Stimulated activated memory B cell treated with anti-CD40 and anti-IgM and Interleukin-4, amounts not matched to agents 10 μg/mL and 1 μg/mL and 100 μg/mL, for 72 hours (primary cell): ENCODE measurements at places on chromosomes 7 and 10.

- ATAC-seq, result no peak
These were observed 9.1 kb upstream of the TMEM236 start for GRCh38 chr10:17742918-17743317.

- peak; percentile 68 for ATAC-seq
These were observed 55.5 kb upstream of the CCNJ start for GRCh38 chr10:95987685-95988426.

GRCh38 chr10:132575320-132576201 lies 38.0 kb downstream of the INPP5A start:
- ATAC-seq, result peak; percentile 48

GRCh38 chr10:114181971-114182370 lies 2.8 kb downstream of the TDRD1 start:
- ATAC-seq, result no peak

GRCh38 chr10:59706851-59707797 lies 2.5 kb downstream of the SLC16A9 start:
- no peak for ATAC-seq

- ATAC-seq, result peak; percentile 71
These were observed at the start of gene MEPCE for GRCh38 chr7:100429637-100430492. MEPCE (plus strand) TSS chr7:100429831; CDS start chr7:100430019, 188 bp downstream.

DNA sequence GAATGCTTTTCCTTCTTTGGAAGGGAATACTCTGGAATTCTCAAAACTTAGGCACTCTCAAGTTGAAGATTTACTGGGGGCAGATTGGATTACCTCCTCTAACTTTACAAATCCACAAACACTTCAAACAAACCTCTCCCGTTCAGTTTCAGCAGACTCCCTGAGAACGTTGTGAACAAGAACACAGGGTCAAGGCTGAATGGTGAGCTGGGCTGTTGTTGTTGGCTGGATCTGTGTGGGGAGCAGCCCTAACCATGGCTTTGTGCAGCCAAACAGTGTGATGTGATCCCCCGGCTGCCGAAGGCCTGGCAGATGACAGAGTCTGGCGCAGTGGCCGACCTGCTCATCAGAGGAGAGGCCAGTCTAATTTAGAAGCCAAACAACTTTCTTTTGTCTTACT lies 93.1 kb downstream of the BMPER start:
- no peak for ATAC-seq

GRCh38 chr7:73707045-73707631 lies 12.3 kb downstream of the STX1A start:
- ATAC-seq, result peak; percentile 63

DNA sequence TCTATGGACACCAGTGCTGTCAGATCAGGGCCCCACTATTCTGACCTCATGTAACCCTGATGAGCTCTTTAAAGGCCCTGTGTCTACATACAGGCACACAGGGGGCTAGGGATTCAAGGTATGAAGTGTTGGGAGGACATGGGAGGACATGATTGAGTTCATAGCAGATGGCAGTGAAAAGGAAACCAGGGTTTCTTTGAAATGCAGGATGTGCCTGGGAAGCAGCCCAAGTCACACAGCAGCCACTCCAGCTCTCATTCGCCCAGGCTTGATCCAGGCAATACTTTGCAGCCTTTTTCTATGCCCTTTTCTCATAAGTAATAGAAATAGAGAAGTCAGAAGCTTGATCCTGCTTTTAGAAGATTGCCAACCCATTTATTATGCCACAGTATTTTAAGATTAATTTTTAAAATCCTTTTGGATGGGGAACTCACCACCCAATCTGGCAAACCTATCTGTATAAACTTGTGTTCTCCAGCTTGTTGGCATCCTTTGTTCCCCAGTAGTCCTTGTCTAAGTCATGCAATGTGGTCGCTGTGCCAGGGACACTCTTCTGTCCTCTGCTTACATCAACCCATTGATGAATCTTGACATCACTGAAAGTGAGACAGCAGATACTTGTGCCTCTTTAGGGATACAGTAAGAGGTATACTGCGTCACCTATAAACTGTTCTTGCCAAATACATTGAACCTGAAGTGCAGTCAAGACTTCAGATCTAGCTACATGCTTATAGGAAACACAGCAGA lies 95.0 kb downstream of the TAF3 start:
- ATAC-seq, result no peak

GRCh38 chr10:6255548-6256061 lies 52.9 kb downstream of the PFKFB3 start:
- no peak for ATAC-seq

GRCh38 chr10:101329341-101330032 lies 24.5 kb upstream of the BTRC start:
- ATAC-seq, result no peak

GRCh38 chr7:30351724-30352123 lies 67.3 kb downstream of the ZNRF2 start:
- ATAC-seq, result no peak

GRCh38 chr7:112280267-112280666 lies 73.8 kb downstream of the ZNF277 start:
- ATAC-seq, result no peak

DNA sequence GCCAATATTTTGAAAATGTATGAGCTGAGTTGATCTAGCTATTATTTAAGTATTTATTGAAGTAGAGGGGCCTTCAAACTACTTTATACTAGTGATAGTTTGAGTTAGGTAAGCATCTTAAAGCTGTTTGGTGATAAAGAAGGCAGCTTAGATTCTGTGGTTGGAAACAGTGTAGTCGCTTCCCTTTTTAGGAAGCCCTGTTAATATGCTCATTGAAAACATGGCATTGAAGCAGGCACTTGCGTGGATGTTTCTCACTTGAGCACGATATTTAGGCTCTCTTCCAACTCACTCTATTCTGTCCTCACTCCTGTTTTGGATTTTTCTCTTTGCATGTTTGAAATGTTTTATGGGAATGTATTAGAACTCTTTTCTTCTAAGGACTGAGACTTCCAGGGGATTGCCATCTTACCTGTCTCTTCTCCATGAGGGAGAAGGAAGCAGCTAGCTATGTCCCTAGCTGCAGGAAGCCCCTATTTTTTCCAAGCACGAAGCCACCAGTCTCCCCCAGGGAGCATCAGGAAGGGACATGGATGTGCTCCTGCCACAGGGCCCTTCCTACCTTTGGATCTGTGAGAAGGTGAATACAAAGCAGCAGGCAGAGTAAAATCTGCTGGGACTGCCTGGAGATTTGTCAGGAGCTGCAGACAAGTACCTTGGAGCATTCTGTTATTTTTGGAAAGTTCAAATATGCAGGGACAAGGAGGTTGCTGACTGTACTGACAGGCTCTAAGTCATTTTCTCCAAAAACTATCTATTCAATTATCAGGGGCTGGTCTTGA lies 22.0 kb upstream of the BMPR1A start:
- ATAC-seq, result peak; percentile 75

DNA sequence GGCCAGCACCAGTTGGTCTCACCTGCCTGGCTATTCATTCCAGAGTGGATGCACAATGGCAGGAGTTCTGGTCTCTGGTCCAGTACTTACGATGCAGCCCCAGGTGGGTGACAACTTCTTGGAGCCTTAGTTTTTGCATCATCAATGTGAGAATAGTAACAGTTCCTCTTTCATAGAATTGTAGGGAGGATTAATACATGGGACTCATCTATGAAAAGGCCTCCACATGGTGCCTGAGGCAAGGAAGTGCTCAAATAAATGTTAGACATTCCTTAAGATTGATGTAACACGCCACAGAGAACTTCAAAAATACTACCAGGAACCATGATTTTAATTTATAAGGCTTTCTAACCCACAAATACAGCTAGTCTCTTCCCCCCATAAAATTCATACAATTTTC lies 120.1 kb upstream of the CHST15 start:
- ATAC-seq, result no peak

GRCh38 chr7:25014756-25015155 lies 34.8 kb upstream of the OSBPL3 start:
- no peak for ATAC-seq

DNA sequence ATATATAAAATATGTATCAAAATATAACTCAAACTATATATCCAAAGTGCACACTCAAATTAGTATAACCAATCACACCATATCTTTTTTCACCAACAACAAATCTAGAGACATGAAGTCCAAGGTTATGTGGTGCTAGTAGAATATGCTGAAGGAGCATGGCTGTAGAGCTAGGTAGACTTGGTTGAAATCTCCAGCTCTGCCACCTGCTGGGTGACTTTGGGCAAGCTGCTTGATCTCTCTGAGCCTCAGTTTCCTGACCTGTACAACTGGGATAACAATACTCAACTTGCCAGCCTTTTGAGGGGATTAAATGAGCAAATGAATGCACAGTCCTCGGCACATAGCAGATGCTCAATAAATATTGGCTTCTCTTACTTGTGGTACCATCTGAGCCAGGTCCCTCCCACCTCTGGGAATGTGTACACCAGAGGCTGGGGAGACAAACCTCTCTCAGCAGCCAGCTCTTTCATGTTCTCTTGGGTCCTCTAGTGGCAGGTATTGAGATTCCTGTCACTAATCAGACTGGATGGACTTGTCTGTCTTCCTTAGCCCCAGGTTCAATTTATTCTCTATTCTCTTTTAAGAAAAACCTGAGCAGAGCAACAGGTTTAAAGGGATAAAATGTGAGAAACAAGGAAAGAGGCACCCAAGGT lies 94.3 kb upstream of the PDE1C start:
- no peak for ATAC-seq

DNA sequence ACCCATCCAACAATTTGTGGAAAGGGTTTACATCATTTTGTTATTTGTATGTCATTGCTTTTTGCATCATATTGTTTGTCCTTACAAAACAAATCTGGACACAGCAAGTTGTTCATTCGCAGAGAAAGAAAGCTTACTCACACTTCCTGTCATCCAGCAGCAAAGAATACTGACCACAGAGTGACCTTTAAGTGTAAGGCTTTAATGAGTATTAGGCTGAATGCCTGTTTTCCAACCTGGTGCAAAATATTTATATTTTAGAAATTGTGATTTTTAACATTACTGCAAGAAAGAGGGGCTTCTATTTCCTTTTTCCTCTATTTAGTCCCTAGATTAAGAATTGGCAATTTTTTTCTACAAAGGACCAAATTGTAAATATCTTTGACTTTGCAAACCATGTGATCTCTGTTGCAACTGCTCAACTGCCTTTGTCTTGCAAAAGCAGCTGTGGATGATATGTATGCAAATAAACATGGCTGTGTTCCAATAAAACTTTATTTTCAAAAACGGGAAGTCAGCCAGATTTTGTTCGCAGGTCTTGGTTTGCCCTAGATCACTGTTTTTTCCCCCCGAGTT lies 27.8 kb upstream of the ITGB1 start:
- ATAC-seq, result no peak

DNA sequence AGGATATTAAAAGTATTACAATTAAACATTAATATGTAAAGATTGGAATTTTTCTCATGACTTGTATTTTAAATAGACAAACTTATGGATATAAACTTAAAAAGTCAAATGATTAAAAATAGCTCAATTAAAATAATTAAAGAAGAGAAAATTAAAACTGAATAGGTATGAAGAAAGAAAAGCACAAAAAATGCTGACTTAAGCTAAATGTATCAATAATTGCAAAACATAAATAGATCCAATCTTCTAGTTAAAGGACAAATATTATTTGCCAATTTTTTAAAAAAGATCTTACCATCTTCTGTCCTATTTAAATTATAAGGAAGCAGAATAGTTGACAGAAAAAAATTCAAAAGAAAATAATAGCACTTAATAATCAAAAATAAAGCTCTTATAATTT lies 646.3 kb upstream of the ANKRD30A start:
- no peak for ATAC-seq

GRCh38 chr7:17408245-17408903 lies 109.9 kb downstream of the AHR start:
- no peak for ATAC-seq

- ATAC-seq, result no peak
These were observed 34.5 kb downstream of the TSPAN14 start for GRCh38 chr10:80488539-80489066.

GRCh38 chr7:4100691-4101090 lies 581.4 kb upstream of the FOXK1 start:
- ATAC-seq, result no peak

GRCh38 chr10:92108747-92109146 lies 182.1 kb downstream of the CPEB3 start:
- no peak for ATAC-seq

GRCh38 chr10:21184216-21184615 lies 287.1 kb upstream of the NEBL start:
- no peak for ATAC-seq

DNA sequence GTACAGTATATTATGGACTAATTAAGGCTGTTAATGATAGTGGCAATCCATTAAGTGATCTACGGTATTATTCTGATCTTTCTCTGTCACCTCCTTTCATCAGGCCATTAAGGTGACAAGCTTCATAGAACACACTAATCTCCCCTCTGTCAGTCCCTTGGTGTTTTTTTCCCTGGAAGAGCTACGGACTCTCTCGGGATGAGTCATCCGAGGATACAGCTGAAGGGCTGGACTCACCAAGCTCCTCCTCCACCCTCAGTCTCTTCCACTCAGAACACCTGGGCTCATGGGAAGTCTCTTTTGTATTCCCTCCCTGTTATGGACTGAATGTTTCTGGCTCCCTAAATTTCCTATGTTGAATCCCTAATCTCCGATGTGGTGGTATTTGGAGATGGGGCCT lies 69.8 kb upstream of the PLXNA4 start:
- ATAC-seq, result no peak

GRCh38 chr10:110273474-110273873 lies 31.2 kb downstream of the SMNDC1 start:
- ATAC-seq, result no peak

DNA sequence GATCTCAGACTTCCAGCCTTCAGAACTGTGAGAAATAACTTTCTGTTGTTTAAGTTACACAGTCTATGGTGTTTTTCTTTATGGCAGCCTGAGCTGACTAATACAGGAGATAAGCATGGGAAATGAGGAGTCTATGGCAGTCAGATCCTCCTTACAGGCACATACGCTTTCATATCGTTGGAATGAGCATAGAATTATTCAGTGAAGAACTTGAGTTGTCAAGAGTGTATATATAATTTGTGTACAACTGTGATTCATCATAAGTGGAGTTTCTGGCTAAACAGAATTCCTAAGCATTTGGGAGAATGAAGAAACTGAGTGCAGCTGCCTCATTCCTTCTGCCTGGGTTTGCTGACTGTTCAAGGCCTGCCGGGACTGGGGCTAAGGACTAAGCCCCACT lies 516.7 kb downstream of the ADRA2A start:
- no peak for ATAC-seq

DNA sequence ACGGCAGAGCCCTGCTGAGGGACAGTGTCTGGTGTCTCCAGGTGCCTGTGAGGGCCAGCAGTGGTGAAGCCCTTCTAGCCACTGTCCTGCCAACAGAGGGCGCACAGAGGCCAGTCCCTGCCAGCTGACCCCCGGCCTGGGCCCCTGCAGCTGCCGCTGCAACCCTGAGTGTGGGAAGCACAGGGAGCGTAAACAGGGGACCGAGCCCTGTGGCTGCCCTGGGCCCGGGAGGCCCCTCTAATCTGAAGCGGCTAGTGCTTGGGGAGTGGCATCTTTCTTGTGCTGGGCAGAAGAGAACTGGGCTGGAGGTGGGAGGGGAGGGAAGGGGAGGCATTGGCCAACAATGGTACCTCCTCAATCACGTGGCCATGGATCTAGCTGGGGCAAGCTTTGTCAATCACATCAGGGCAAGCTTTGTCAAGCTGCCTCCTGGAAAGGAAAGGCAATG lies 34.6 kb downstream of the TRIM8 start:
- ATAC-seq, result peak; percentile 46
